Cardiac ventricle fibroblast (primary cell): ENCODE measurements at places on chromosomes 2 and 18. TPM values are rescaled to one million over a fixed set of nuclear protein-coding genes. Genes with fewer than 3 reads are reported as not detected.

The CTLA4 gene
- total RNA-seq = 0.12 and 0.78 TPM in 2 replicates

The ACVR1 gene
- total RNA-seq = 24.8 and 26.2 TPM in 2 replicates

The FBXO15 gene
- not detected in 2 replicates for total RNA-seq

The IHH gene
- total RNA-seq = not detected in 2 replicates

The OSBPL6 gene
- 4.1 and 4.6 TPM in 2 replicates for total RNA-seq

The ECEL1 gene
- not detected in 2 replicates for total RNA-seq

The CDH20 gene
- 0.29 and 0.94 TPM in 2 replicates for total RNA-seq
